HS-5 (cell line): ENCODE measurements at places on chromosomes 3 and 15.

DNA sequence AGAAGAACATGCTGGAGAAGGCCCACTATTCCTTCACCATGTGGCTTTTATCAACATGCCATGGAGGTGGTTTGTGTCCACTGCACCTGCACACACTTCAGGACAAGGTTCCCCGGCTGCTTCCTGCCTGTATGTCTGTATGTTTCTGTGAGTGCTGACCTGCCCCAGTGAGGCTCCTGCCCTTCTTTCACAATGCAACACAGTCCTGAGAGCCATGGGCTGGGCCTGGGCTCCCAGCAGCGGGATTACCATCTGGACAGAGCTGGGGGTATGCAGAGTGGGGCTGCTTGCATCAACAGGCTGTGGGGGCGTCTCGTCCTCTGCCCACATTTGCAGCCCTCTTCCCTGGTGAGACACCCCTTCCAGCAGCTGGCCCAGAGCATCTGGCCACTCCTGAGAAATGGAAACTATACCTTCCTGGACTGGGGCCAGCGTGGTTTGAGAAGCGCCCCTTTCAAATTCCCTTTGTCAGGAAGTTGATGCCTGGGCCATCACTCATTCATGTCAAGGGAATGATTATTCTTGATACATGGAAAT, 29.3 kb upstream of the C15orf39 start:
- DNase-seq: no peak

GRCh38 chr3:171851660-171852058, 8.5 kb downstream of the TMEM212 start:
- no peak for DNase-seq

- no peak for DNase-seq
These were observed 18.4 kb downstream of the AKAP13 start for GRCh38 chr15:85398822-85399221.

DNA sequence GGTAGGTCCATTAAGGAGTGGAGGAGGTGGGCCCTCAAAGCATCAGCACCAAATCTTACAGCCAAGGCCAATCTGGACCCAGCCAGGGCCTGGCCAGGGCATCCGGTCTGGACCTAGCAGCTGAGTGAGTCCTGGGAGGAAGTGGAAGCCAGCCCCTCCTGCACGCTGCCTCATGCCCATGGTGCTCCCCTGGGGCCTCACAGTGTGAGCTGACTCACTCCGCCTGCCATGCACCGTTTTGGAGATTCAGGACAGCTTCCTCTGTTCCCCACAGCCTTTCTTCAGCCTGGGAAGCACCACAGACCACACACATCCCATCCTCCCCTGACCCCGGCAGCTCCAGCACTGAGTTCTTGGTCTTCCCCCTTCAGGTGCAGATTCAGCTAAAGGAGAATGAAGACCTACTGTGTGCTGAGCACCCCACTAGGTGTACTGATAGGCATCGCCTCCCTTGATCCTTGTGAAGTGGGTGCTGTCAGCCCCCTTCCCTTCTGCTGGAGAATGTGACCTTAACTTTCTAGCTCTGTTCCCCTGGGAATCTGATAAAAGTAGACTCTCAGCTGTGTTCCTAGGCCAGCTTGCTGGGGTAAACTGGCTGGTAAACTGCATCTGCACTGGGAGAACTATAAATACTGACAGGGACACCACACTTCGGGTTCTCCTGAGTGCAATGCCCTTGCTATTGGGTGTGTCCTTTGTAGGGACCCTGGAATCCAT, 36.8 kb upstream of the SEC13 start:
- peak; percentile 72 for DNase-seq

DNA sequence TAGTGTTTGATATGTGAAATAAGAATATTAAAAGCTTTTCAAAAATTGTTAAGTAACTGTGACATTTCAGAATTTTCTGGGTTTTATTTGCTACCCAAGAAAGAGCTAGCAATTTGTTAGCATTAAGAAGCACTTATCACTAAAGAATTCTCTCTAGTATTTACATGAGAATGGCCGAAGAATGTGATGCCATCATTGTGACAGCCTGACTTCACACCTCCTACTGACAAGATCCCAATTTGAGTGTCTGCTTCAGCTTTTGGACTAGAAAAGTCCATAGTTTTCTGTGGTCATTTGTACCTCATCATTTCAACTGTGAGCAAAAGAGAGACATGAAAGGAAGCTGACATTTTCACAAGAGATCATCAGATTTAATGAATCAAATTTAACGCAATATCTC, 548.1 kb upstream of the AGTR1 start:
- no peak for DNase-seq

GRCh38 chr15:50328116-50328515, 26.9 kb downstream of the GABPB1 start:
- DNase-seq: no peak

GRCh38 chr3:99690761-99691369, 52.5 kb downstream of the COL8A1 start:
- no peak for DNase-seq

DNA sequence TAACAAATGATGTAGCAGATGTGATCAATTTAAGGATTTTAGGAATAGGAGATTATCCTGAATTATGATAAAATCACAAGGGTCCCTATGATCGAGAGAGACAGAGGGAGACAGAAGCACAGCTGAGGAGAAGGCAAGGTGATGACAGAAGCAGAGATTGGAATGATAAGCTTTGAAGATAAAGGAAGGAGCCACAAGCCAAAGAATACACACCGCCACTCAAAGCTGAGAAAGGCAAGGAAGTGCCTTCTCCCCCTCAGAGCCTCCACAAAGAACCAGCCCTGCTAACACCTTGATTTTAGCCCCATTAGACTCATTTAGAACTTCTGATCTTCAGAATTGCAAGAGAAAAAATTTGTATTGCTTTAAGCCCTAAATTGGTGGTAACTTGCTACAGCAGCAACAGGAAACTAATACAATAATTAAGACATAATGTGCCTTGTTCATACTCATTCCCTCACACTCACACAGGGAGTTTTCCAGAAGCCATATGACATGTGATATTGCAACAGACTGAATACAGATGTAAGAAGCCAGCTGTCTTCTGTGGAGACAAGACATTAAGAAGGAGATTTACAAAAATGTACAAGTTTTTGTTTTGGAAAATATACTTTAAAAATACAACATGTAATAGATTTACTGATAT, 38.2 kb downstream of the TRANK1 start:
- no peak for DNase-seq

GRCh38 chr3:127038923-127039581, 56.1 kb downstream of the PLXNA1 start:
- no peak for DNase-seq

- no peak for DNase-seq
These were observed 276.6 kb downstream of the UACA start for GRCh38 chr15:70486451-70487386.

DNA sequence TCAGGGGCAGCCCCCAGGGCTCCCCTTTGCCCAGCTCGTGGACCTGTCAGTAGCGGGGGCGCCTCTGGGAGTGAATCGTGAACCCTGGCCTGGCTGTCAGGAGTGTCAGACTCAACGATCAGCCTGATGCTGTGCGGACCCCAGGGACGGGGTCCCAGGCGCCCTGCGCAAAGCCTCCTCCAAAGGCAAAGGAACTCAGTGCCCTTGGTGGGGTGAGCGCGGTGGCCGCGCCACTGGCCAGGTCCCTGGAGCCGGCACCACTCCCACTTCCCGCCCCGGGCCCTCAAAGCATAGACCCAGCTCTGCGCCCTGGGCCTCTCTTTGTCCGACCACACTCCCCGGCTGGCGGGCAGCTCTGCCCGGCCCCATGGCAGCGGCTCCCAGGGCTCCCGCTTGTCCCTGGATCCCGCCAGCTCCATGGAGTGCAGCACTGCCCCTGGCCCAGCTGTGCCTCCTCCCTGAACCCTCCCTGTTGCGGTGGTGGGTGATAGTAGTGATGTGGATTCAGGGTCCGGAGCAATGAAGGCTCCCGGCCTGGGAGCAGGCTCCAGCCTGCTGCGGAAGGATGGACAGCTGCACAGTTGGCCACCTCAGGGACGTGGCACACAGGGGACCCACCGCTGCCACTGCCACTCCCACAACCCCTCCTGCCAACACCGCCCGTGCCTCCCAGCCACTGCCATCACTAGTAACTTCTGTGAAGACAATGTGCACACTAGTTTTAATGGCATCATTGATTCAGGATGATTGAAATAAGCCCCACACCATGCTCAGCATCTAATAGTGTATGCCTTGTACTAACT, 263.8 kb downstream of the ZBBX start:
- no peak for DNase-seq

- no peak for DNase-seq
These were observed 11.6 kb downstream of the PDCD10 start for GRCh38 chr3:167723025-167723512.

DNA sequence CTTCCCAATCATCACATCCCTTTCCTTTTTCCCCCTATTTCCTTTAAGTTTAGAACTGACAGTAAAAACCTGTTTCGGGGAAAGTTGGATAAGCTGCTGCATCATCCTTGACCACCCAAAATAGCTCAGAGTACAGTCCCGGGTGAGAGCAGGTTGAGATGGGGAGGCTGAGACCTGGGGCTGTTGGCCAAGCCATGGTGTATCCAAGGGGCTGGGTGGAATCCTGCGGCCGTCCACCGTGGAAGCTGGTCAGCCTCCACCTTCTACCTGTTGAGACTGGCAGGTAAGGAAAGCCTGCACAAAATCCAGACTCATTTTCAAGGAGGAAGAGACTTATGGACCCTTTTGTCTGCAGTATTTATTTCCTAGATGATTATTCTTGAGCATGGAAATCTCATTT, 128.2 kb upstream of the PLXNA1 start:
- DNase-seq: no peak

GRCh38 chr3:3089017-3089416, 21.2 kb downstream of the IL5RA start:
- no peak for DNase-seq

- DNase-seq: no peak
These were observed 5.0 kb upstream of the NCBP2 start for GRCh38 chr3:196947136-196947859.

GRCh38 chr15:72307026-72307425, 12.9 kb downstream of the CELF6 start:
- DNase-seq: no peak

DNA sequence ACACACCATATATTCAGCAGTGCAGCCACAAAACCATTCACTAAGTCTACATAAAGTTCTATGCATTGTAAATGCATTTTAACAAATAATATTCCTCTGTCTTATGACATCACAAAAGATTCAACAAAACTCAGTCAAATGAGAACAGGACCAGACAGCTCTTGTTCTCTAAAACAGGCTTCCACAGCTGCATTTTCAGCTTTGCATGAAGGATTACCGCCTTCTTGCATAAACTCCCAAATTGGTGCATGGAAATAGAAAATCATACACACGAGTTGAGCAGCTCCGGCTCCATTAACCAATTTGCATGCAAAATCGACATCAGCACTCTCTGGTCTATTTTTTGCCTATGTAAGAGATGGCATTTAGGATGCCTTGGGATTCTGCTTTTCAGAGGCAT, 66.4 kb downstream of the RFTN1 start:
- DNase-seq: no peak

DNA sequence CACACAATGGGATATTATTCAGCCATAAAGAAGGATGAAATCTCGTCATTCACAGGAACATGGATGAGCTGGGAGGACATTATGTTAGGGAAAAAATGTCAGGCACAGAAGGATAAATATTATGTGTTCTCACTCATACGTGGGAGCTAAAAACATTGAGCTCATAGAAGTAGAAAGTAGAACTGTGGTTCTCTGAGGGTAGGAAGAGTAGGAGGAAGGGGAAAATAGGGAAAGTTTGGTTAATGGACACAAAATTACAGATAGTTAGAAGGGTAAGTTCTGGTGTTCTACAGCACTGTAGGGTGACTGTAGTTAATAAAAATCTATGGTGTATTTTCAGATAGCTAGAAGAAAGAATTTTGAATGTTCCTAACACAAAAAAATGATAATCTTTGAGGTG, 102.6 kb upstream of the LIPC start:
- no peak for DNase-seq

DNA sequence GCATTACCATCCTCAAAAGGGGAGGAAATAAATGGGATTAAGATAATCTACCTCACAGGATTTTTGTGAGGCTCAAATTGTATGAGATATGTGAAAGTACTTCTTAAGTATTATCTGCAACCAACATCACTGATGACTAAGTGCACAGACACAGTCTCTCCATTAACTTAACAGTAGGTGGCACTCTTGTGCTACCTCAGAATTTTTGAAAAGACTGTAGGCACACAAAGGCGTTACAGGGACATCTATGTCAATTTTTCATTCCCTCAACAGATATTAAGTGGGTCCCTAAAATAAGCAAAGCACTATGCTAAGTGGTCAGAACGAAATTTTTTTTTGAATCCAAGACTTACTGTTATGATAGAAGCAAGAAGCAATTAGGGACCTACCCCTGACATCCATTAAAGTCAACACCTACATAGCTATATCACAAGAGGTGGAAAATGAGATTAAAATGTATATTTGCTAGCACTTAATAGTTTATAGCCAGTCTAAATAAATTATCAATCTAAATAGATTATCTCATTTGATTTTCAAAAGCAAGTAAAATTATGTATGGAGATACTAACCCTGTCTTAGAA, 52.9 kb downstream of the RYK start:
- DNase-seq: peak; percentile 41

- DNase-seq: peak; percentile 55
These were observed 44.8 kb upstream of the HES1 start for GRCh38 chr3:194091141-194091540.

GRCh38 chr3:182052332-182052731, 340.6 kb downstream of the SOX2 start:
- DNase-seq: no peak

DNA sequence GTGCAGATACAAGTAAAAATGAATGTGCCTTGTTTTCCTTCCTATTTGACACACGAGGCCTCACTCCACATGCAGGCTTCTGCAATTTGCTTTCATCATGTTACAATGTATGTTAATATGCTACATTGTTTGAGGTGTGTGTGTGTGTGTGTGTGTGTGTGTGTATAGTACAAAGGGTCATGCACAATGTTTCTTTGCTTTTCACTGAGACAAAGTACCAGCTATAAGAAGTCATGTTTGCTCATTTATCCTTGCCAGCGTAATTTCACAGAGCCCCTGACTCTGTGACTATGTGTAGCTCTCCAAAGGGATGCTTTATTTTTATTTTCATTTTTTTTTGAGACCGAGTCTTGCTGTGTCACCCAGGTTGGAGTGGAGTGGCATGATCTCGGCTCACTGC, 38.0 kb upstream of the NEDD4 start:
- no peak for DNase-seq

DNA sequence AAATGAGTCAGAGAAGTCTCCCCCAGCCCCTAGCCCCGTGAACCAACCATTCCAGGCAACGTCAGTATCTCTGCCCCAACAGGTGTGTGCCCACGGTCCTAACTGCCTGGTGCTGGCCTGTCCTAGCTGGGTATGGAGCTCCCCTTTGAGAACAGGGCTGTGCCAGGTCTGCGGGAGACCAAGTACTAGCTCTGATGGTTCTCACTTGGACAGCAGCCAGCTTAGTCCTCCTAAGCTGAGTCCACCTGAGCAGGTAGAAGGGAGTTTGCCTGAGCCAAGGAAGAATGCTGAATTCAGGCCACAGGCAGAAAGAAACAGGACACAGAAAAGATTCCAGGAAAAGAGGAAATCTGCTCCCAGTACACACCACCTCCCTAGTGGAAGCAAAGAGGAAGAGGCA, 33.1 kb upstream of the PARL start:
- DNase-seq: no peak

- peak; percentile 30 for DNase-seq
These were observed 31.1 kb downstream of the CYFIP1 start for GRCh38 chr15:22949074-22949547.

- no peak for DNase-seq
These were observed 58.9 kb upstream of the SLC6A6 start for GRCh38 chr3:14343338-14344112.
